ENCODE measurements at places on chromosomes 3 and 15.

- DNase-seq, result no peak
Measured at GRCh38 chr3:158918008-158918407, 116.2 kb downstream of the MFSD1 start.

- no peak for DNase-seq
Measured at GRCh38 chr15:71752604-71753289, 57.6 kb upstream of the NR2E3 start.

GRCh38 chr3:141511361-141511760, 24.5 kb downstream of the RASA2 start:
- no peak for DNase-seq

DNA sequence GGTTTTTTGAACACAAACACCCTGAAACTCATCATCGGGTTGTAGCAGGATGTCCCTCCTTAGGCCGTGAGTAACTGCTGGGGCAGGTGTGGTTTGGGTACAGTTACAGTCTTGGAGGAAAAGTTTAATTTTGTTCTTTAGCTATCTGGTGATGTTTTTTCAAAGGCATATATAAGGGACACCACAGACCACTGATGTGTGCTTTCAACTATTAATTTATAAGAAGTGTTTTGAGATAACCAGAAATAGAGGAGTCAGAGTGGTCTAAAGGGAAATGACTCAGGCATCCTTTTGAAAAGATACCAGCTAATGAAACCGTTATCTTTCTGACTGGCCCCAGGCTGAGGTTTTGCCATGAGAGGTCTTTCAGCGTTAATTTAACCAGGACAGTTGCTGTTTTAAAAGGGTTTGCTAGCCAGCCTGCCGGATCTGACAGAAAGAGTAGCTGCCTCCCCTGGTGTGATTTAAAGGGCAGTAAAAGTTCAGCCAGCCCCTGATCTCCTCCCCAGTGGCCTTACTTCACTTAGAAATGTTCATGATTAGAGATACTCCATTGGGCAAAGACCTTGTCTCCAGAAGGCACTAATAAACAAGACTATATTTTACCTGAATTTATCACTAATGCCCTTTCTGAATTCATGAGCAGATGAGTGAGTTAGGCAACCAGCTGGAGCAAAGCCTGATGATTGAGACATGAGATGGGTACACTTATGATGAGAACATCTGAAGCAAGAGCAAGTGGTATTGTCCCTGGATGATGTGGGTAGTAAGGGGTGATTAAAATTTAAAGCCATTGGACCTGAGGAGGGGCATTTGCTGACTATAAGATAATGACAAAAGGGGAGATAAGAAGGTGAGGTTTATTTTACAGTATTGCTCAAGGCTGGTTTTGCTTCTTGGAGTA, 482.5 kb upstream of the TBL1XR1 start:
- no peak for DNase-seq

DNA sequence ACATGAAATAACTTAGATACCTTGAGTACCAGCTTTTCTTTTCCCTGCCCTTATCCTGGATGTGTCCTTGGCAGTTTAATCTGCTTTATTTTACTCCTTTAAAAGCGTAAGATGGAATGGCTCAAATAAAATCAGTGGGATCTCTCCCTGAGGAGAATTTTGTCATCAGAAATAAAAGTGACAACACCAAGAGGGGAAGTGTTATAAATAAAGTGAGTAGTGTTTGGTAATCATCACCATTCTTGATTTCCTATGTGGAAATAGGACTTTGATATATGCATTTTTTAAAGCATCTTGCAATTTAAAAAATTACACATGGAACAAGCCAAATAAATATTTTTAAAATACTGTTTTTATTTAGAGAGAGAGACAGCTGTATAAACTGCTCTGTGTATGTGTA, 76.5 kb downstream of the MBNL1 start:
- no peak for DNase-seq

GRCh38 chr3:133747907-133748639, 1.9 kb downstream of the TF start:
- no peak for DNase-seq

Data from NCI-H1048 (cell line).